ENCODE measurements at places on chromosomes 2 and 18.

DNA sequence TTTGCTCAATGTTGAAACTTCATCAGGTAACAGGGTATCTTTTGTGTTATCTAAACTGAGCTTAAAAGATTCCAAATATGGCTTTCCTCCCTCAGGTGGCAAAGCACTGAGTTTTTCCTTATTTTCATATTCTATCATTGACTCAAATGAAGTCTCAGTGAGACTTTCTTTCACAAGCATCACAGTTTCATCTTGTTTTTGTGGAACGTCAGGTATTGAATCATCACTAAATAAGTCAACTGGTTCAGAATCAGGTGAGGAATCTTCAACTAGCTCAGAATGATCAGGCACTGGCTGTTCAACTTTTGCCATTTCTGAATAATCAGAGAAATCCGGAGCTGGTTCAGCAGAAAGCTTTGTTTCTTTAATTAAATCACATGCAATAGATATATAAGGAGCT is 24.6 kb downstream of the RTN4 start:
- DNase-seq = no peak

DNA sequence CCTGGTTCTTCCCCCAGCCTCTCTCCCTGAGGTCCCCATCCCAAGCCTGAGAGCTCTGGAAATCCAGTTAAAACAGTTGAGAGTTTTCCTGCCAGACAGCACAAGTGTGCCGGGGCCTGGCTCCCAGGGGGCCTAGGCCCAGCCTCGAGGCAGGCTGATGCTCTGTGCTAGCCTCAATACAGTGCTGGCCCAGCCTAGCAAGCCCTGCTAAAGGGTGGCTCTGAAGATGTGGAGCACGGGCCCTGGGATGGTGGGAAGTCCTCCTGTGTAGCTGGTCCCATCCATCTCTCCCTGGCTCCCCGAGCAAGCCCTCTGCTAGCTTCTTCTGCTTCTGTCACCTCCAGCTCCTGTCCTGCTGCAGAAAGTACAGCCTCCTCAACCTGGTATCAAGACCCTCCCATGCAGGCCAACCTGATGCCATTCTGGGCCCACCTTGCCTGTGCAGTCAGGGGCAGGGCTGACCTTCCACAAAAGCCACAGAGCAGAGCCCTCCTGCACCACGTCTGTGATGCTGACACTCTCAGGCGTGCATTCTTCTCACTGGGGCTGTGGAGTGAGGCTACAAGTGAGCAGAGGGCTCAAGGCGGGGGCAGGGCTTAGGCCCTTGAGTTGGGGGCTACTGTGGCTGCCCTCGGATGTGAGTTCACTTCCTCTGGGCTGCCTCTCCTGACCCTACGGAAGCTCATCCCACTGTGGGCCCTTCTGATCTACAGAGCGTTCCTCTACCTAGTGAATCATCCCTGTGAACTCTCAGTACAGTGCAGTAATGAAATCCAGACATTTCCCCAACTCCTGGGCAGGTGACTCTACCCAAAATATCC is 60.1 kb upstream of the LAPTM4A start:
- no peak for DNase-seq

- DNase-seq = no peak
Observed at GRCh38 chr2:120396013-120396860, 50.3 kb downstream of the INHBB start.

GRCh38 chr2:56015711-56016115 is 92.1 kb upstream of the EFEMP1 start:
- DNase-seq = no peak

GRCh38 chr2:49901202-49902065 is 747.1 kb upstream of the FSHR start:
- no peak for DNase-seq

DNA sequence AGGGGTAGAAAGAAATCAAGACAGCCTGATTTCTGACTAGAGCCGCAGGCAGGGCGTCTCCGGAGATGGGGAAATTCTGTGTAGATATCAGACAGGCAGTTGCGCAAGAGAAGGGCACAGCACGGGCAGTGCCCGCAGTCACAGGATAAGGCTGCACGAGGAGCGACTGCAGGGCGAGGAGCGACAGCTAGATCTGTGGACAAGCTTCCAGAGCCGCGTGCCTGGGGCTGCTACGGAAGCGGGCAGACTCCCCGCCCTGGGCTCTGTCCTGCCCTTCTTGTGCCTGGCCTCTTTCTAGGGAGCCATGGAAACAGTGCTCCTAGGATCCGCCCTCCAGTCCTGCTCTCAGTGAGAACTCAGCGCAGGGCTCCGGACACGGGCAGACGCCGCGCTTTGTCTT is 12.6 kb downstream of the MC5R start:
- no peak for DNase-seq

GRCh38 chr2:162090109-162090508 is 16.1 kb upstream of the DPP4 start:
- DNase-seq = no peak

DNA sequence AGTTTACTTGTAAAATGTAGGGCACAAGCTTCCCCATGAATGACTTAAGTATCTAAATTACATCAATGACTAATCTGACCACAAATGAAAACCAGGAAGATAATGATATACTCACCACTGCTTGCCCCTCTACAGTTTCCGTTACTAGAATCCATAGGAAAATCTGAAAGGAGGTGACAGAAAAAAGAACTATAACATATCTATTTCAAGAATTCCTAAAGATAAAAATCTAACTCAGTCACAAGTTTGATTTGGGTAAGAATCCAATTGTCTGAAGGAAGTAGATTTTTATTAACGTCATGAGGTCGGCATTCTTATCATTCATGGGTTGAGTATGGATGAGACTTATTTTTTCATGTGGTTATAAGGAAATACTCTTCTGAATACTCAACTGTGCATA is 7.8 kb downstream of the FRZB start:
- no peak for DNase-seq

GRCh38 chr2:200575957-200576356 is 9.9 kb upstream of the AOX1 start:
- no peak for DNase-seq

GRCh38 chr2:145413261-145414030 is 893.5 kb upstream of the ZEB2 start:
- no peak for DNase-seq

DNA sequence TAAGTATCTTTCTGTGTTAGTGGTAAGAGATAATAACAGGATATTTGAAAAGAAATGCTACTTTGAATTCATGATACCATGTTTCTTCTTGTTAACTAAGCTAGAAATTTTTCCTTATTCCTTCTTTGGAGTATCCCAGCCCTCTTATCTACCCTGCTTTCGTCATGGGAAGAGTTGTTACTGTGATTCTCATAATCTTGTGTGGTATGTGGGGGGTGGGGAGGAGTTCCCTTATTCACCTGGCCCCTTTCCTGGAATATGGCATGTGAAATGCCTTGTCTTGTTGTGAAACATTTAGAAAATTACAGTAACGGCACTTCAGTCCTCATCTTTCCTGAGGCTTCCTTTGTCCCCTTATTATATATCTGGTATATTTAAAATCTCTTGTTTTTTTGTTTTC is 129.9 kb downstream of the NCOA1 start:
- DNase-seq = no peak

DNA sequence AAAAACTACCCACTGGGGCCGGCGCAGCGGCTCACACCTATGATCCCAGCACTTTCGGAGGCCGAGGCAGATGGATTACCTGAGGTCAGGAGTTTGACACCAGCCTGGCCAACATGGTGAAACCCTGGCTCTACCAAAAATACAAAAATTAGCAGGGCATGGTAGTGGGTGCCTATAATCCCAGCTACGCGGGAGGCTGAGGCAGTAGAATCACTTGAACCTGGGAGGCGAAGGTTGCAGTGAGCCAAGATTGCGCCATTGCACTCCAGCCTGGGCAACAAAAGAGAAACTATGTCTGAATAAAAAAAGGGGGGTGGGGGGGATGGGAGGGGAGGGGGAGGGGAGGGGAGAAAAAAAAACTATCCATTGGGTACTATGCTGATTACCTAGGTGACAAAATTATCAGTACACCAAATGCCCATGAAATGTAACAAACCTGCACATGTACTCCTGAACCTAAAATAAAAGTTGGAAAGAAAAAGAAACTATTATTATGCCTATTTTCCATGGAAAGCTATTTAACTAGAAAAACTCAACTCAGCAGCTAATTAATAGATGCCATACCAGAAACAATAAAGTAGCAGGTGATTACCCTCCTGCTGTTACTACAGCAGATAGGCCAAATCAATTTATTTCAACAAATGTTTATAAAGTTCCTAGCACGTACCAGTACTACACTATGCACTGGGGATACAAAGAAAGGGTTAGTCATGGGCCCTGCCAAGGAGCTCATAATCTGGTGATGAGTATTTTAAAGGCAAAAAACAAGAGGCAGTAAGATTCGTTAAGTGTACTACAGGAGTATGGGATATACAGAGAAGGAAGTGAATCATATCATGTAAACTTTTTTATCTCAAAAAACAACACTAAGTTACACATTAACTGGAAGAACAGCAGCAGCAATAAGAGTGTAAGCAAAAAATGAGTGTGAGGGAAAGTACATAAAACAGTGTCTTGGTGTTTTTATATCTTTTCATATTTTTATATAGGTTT is 112.8 kb upstream of the SLC39A10 start:
- no peak for DNase-seq

GRCh38 chr18:79529296-79529695 is 133.6 kb downstream of the NFATC1 start:
- DNase-seq = no peak

- no peak for DNase-seq
Observed at GRCh38 chr2:134639265-134639664, 79.5 kb downstream of the TMEM163 start.

- DNase-seq = no peak
Observed at GRCh38 chr2:44777036-44777435, 164.5 kb upstream of the SIX3 start.

- DNase-seq = no peak
Observed at GRCh38 chr2:71891719-71892422, 255.8 kb downstream of the CYP26B1 start.

- no peak for DNase-seq
Observed at GRCh38 chr18:78782951-78783563, 196.6 kb upstream of the SALL3 start.

- no peak for DNase-seq
Observed at GRCh38 chr2:168699844-168700417, 102.5 kb upstream of the NOSTRIN start.

DNA sequence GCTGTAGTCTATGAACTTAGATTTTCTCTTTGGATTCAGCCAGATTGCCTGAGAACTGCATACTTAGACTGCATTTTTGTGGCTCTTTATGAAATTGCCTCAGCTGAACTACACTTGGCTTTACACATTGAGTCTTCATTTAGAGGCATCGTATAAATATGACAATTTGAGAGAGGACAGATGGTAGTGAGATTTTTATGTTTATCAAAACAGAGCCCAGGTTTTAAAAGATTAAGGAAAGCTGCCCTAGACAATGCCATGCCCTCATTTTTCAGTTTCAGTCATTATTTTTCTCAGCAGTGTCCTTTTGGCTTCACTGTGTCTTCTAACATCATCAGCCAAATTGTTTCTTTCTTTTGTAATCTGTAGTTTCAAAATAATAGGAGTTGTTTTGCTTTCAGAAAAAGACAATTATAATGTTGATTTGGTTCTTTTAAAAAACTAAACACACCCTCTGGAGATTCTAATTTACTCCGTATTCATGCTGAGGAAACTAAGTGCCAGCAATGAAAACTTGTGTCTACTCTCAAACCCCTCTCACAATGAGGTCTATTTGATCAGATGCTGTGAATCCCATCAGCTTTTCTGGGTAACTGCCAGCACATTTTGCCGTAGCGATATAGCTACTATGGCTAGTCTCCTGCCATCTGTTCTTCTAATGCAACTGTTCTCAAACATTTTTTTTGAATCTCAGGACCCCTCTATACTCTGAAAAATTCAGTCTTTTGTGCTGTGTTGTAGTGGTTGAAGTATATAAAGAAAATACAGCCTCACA is 46.2 kb downstream of the TWSG1 start:
- DNase-seq = no peak

GRCh38 chr2:185142677-185143076 is 544.3 kb downstream of the ZNF804A start:
- DNase-seq = no peak
